Large intestine (tissue), 12 donors: ENCODE measurements at places on chromosomes 1 and 21. TPM values are rescaled to one million over a fixed set of nuclear protein-coding genes. Genes with fewer than 3 reads are reported as not detected.

Gene ITLN2
- 1.9 TPM for polyA plus RNA-seq

Gene DHCR24
- polyA plus RNA-seq: 36.0 TPM

Gene FH
- 69.5 TPM for polyA plus RNA-seq

Gene COL24A1
- 1.6 TPM for polyA plus RNA-seq

Gene RORC
- 8.7 TPM for polyA plus RNA-seq

GRCh38 chr1:183730107-183730724 lies 74.7 kb upstream of the RGL1 start:
- DNase-seq: no peak

- no peak for DNase-seq
Measured at GRCh38 chr1:66351913-66352312, 182.0 kb upstream of the SGIP1 start.

GRCh38 chr1:40072142-40072541 lies 24.9 kb downstream of the PPT1 start:
- DNase-seq: no peak

DNA sequence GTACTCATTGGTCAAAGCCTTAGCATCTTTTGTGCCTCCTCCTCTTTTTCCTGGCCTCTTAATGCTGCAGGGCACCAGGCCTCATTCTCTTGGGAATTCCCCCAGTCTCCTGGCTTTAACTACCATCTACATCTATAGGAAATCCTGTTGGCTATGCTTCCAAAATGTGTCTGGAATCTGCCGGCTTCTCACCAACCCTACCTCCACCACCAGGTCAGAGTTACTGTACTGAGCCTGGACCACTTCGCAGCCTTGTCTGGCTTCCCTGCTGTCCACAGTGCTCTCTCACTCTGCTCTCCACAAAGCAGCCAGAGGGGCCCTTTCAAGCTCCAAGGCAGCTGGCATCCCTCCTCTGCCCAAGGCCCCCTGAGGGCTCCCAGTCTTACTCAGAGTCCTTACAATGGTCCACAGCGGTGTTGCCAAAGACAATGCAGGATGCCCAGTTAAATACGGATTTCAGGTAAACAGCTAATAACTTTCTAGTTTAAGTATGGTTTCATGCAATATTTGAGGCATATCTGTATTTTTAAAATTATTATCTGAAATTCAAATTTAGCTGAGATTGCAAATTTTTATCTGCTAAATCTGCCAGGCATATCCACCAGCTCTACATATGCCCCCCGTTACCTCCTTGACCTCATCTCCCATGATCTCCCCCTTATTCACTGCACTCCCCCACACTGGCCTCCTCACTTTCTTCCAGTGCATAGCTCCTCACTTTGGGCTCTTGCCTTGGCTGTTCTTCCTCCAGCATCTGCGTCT lies 34.5 kb upstream of the FAM163A start:
- DNase-seq: no peak
